Stimulated activated CD8-positive, alpha-beta memory T cell treated with anti-CD3 and anti-CD28 coated beads, Interleukin-15, amount 100 ng/mL, for 48 hours (primary cell): ENCODE measurements at places on chromosomes 5 and 9.

DNA sequence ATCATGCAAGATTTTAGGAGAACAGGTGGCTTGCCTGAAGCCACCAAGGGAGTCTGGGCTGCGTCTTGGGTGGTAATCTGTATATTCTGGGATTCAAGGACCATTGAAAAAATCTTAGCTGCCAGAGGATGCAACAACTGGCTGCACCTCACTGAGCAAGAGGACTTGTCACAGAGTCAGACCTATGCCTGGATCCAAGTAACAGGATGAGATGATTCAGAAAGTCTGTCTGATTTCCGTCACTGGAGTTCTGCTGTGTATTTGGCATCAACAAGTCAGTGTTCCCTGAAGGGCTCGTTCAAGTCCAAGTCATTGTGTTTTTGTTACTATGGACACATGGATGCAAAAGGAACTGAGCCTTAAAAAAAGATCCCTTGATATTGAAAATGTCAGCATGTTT is 37.8 kb upstream of the CARTPT start:
- DNase-seq, result no peak

DNA sequence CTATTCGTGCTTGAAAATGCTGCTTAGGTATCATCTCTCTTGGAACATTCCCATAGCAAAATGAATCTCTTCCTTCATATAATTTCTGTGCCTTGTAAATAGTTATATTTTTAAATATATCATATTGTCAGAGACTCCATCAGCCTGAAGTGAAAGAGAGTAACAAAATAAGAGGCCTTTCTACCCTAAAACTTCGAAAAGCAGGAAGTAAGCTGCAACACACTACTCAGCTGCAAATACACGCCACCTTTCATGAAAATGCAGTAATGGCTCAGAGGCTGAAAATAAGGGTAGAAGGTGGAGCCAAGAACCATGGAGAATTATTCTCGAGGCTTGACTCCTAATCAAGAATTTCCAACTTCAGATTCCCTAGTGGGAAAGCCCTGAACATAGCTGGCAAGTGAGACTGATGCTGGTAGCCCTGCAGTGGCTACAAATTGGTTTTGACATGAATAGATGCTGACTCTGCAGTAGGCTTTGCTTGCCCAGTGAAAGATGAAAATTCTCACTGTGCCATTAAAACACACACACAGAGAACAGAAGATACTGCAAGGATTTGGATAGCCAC is 30.2 kb upstream of the PTGER4 start:
- DNase-seq, result no peak

DNA sequence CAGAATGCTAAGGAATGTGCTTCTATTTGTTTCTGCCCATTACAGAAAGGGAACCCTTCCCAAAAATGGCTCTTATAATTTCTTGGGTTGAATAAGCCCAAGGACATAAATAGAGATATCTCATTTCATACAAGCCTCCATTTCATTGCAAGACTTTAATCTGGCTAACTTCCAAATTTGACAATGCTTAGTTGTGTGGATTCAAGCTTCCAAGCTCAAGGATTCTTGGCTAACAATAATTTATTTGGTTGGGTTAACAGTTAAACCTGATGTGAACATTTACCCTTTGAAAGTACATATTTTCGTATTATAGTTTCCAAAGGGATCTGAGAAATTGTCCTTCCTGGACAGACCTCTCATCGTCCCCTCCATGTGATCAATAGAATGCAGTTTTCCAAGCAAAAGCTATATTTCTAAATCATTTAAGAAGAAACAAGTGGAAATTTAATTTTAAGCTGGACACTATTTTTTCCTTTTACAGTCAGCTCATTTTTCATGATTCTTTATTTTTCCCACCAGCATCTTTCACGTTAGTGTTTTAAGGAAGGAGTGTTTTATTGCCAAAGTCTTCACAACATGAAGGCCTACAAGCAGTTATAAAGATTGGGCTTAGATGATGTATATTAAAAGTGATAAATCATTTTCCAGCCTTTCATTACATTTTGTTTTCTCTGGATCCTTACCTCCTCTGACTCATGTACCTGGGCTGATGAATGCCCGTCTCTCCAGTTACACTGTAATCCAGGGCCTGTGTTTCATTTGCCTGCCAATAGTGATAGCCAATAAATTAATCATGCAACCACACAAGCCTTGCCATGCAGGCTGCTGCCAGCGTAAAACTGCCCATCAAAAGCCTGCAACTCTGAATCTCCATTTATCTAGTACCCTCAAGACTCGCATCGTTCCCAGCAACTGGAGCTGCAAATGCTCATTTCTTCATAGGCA is 176.7 kb downstream of the NTRK2 start:
- no peak for DNase-seq

DNA sequence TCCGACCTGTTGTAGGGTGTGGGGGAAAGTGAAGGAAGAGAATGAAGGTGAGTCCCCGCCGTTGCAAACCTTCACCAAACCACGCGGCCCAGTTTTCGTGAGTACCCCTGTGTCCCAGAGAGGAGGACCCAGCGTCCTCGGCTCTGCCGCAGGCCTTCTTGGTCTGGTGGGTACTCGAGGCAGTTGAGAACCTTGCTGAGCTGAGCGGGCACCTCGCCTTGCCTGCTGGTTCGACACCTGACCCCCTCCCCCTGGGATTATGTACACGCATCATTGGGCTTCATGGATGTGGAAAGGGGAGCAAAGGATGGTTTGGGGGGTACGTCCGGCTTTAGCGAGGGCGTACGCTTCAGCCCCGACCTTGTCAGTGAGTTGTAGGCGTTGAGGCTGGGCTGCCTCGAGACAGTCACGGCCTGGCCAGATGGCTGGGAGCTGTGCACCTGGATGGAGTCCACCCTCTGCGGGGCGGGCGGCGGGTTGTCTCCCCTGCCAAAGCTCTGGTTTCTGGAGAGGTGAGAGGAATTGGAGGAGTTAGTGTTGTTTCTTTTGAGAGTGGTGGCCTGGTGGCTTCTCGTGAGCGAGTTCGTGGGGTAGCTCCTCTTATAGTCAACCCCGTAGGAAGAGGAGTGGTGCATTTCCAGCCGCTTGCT is 128.1 kb downstream of the SEMA6A start:
- DNase-seq, result no peak

- DNase-seq, result no peak
Observed at GRCh38 chr5:115815006-115815692, 1.3 kb downstream of the CDO1 start.

DNA sequence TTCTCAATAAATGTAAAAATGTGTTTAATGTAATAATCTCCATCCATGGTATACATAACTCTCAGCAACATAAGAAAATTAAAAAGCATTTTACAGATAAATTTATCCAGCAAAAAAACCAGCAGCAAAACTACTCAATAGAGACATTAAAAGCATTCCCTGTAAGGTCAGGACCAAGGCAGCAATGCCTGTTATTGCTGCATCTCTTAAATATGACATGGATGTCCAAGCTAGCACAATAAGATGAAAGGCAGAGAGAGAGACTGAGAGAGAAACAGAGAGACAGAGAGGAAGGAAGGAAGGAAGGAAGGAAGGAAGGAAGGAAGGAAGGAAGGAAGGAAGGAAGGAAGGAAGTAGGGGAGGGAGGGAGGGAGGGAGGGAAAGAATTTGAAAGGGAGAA is 289.0 kb upstream of the PAPPA start:
- DNase-seq, result no peak

GRCh38 chr5:130571076-130571475 is 594.0 kb downstream of the HINT1 start:
- no peak for DNase-seq

- no peak for DNase-seq
Observed at GRCh38 chr9:5783982-5784381, 48.9 kb downstream of the ERMP1 start.

DNA sequence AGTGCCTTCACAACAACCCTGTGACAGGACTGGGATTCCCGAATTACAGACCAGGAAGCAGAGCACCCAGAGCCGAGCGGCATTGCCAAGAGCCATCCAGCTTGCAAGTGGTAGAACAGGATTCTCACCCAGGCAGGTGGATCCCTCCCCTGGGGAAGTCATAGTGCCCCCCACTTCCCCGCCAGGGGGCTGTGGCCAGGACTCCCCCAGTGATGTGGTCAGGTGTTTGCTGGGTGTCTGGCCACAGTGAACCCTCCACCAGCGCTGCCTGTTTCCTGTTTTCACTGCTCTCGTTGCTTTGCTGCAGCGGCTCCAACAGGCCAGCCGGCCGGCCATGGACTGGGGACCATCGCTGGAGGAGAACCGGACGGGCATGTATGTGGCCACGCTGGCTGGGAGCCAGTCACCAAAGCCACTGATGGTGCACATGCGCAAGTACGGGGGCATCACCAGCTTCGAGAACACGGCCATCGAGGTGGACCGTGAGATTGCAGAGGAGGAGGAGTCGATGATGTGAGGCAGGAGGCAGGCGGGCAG is 19.3 kb downstream of the SLC6A7 start:
- no peak for DNase-seq

GRCh38 chr5:180689071-180689694 is 39.8 kb upstream of the FLT4 start:
- DNase-seq, result peak; percentile 22

- DNase-seq, result no peak
Observed at GRCh38 chr5:76735762-76736545, 20.0 kb downstream of the F2R start.

- peak; percentile 70 for DNase-seq
Observed at GRCh38 chr9:123338710-123339665, 17.0 kb upstream of the CRB2 start.

DNA sequence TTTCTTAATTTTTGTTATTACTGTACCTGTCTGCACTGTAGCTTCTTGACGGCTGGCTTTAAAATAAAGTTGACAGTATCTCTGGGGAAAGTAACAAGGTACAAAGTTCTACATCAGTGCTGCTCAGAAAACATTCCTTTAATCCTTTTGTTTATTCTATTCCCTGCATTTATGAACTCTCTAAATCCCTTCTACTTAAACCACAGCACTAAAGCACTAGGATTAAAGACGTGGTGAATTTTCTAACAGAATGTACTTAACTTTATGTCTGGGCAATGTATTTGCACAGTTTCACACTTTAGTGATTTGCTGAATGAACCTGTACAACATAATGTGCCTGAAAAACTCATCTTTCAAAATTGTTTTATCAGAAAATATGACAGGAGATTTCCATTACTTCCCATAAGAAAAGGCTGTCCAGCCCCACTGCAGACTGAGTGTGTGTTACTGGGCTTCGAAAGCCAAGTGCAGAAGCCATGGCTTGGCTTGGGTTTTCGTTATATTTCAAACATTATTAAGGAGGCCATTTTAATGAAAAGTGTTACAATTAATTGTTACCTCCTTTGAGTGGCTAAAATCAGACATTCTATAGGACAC is 43.8 kb downstream of the LHFPL2 start:
- no peak for DNase-seq

DNA sequence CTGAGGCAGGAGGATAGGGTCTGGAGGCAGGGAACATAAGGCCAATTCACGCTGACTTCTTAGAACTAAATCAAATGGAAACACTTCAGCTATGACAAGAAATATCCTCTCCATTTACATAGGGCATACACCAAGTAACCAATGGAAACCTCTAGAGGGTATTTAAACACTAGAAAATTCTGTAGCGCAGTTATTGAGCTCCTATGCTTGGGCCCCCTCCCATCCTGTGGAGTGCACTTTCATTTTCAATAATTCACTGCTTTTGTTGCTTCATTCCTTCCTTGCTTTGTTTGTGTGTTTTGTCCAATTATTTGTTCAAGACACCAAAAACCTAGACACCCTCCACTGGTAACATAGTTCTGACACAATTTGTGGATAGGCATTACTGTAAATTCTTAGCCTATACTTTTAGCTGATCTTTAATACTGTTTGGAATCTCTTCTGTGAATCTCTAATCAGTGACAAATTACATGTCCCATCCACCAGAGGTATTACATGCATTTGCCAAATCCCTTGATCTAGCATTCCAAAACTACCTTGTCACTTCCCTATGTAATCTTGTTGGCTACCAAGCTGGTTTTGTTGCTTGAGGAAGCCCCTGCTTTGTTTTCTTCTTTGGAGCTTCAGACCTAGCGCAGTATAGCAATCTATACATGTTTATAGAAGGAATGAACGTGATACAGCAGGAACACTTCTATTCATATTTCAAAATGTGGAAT is 61.6 kb downstream of the ST8SIA4 start:
- no peak for DNase-seq

DNA sequence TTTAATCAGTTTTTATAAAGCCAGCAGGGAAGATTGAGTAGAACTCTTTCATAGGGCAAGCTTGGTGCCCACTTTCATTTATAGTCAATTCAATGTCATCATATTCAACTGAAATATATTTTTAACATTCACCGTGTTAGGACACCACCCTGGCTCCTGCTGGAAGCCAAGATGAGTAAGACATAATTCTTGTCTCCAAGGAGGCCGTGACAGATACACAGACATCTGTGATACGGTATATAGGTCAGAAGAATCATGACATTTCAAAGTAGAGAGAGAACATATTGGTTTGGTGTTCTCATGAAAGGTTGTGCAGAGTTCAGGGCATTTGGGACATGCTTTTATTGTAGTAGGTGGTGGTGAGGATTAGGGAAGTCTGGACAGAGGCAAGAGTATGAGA is 120.1 kb downstream of the CMYA5 start:
- no peak for DNase-seq

DNA sequence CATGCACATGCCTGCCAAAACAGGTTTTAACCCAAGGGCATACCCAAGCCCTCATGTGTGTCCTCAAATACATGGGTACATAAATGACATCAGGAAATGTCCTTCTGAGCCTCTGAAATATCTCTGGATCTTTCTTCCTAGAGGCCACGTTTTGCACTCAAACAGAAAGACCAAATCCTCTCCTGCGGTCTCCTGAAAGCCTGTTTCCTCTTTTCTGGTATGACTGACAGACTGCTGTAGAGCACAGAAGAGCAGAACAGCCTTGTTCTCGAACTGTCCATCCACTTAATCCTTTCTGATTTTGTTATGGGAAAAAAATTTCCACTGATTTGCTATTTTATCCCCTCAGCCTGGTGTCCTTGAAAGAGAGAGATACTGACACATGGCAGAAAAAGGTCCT is 107.2 kb downstream of the ASTN2 start:
- no peak for DNase-seq

- no peak for DNase-seq
Observed at GRCh38 chr9:21326526-21327139, 8.6 kb downstream of the KLHL9 start.

DNA sequence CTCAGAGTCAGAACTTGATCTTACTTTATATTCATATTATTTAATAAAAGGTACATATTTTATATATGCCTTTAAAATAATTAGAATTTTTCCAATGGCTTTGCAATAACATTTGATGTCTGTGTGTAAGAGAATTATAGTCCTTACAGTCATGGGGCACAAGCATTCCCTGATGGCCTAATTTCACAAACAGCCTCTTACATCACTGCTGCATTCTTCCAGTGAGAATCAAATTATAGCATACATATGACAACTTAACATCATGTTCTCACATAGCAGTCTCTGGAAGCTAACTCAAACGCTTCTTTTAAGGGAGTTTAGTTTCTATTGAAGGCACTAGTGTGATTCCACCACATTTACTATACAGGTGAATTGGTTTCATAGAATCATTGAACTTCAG is 15.3 kb upstream of the PRUNE2 start:
- no peak for DNase-seq

GRCh38 chr9:97324954-97325353 is 17.5 kb downstream of the CCDC180 start:
- DNase-seq, result no peak

- no peak for DNase-seq
Observed at GRCh38 chr9:30815585-30815984, 1568.9 kb upstream of the ACO1 start.
